Neural crest cell (in vitro differentiated cells): ENCODE measurements at places on chromosomes 1 and 21. TPM values are rescaled to one million over a fixed set of nuclear protein-coding genes. Genes with fewer than 3 reads are reported as not detected.

Gene BRDT
- not detected in 2 replicates for total RNA-seq

Gene FCRL6
- total RNA-seq = not detected in 2 replicates

Gene RRP1B
- 68.8 and 70.4 TPM in 2 replicates for total RNA-seq

Gene LRRC53
- not detected in 2 replicates for total RNA-seq

Gene MYOCOS
- total RNA-seq = 0.14 and 0.21 TPM in 2 replicates

Gene SSU72
- 132 and 134 TPM in 2 replicates for total RNA-seq

Gene KLHDC9
- 8.0 and 9.1 TPM in 2 replicates for total RNA-seq

Gene DCDC2B
- total RNA-seq = not detected in 2 replicates

Gene CHRM3
- total RNA-seq = 2.3 and 2.7 TPM in 2 replicates

Gene BTBD19
- 5.5 and 6.5 TPM in 2 replicates for total RNA-seq

Gene NPHP4
- 31.9 and 33.2 TPM in 2 replicates for total RNA-seq

Gene MTARC1
- 28.3 and 28.5 TPM in 2 replicates for total RNA-seq

Gene SLFNL1
- 0.37 and 0.64 TPM in 2 replicates for total RNA-seq

Gene ACKR1
- 0.98 and 1.1 TPM in 2 replicates for total RNA-seq

Gene TSEN15
- 50.2 and 50.5 TPM in 2 replicates for total RNA-seq

Gene RNF115
- total RNA-seq = 12.5 and 13.4 TPM in 2 replicates

Gene IL12RB2
- total RNA-seq = 0.19 and 0.36 TPM in 2 replicates

Gene FCAMR
- total RNA-seq = not detected in 2 replicates

Gene OPTC
- total RNA-seq = not detected in 2 replicates

Gene TNNT2
- total RNA-seq = not detected in 2 replicates

Gene RBM11
- 0.36 and 0.65 TPM in 2 replicates for total RNA-seq

Gene NLRP3
- total RNA-seq = 0.07 TPM in 2 replicates

Gene TDRD10
- total RNA-seq = not detected in 2 replicates

Gene LDLRAD1
- not detected in 2 replicates for total RNA-seq

Gene MROH9
- total RNA-seq = not detected in 2 replicates

Gene NPR1
- 0.57 and 0.93 TPM in 2 replicates for total RNA-seq

Gene FAM131C
- total RNA-seq = 0.48 and 0.68 TPM in 2 replicates

Gene CFHR3
- 0.82 and 0.86 TPM in 2 replicates for total RNA-seq

Gene TRAPPC3
- total RNA-seq = 48.6 and 52.8 TPM in 2 replicates

Gene TEDDM1
- not detected in 2 replicates for total RNA-seq

Gene LCE2A
- total RNA-seq = not detected in 2 replicates

Gene CAPZA1
- total RNA-seq = 130 and 131 TPM in 2 replicates

Gene RGS13
- not detected in 2 replicates for total RNA-seq

Gene CD247
- 2.8 and 3.9 TPM in 2 replicates for total RNA-seq

Gene CASQ2
- total RNA-seq = 0.11 and 0.12 TPM in 2 replicates

Gene PTPRU
- 4.8 and 5.1 TPM in 2 replicates for total RNA-seq

Gene LHX8
- not detected in 2 replicates for total RNA-seq

Gene NBPF4
- total RNA-seq = not detected in 2 replicates

Gene CBR3
- total RNA-seq = 2.1 and 2.8 TPM in 2 replicates

Gene AADACL4
- total RNA-seq = not detected in 2 replicates

Gene BROX
- total RNA-seq = 31.5 and 34.7 TPM in 2 replicates

Gene FCGR3A
- total RNA-seq = not detected in 2 replicates

Gene FBXO2
- total RNA-seq = 0.30 and 0.61 TPM in 2 replicates

Gene SYDE2
- 5.9 and 6.0 TPM in 2 replicates for total RNA-seq

Gene PGLYRP3
- total RNA-seq = not detected in 2 replicates

Gene LAPTM5
- total RNA-seq = 1.0 and 1.5 TPM in 2 replicates

Gene FAM72D
- total RNA-seq = 5.9 and 6.2 TPM in 2 replicates

Gene KCNJ10
- total RNA-seq = 0.47 and 0.73 TPM in 2 replicates

Gene ITGB2
- 0.84 and 0.89 TPM in 2 replicates for total RNA-seq

Gene ADPRS
- 33.8 and 34.0 TPM in 2 replicates for total RNA-seq

Gene RNU1-2
- 2,478 and 3,042 TPM in 2 replicates for total RNA-seq

Gene TCEANC2
- 8.5 and 8.7 TPM in 2 replicates for total RNA-seq

Gene SPRR1B
- total RNA-seq = not detected in 2 replicates

Gene TAS1R1
- not detected in 2 replicates for total RNA-seq

Gene CYP4Z1
- total RNA-seq = not detected in 2 replicates

Gene TSTD1
- 6.7 and 7.2 TPM in 2 replicates for total RNA-seq
